ENCODE measurements at places on chromosomes 6 and 20. TPM values are rescaled to one million over a fixed set of nuclear protein-coding genes. Genes with fewer than 3 reads are reported as not detected.
A peak's percentile ranks its signal among the peaks of the same experiment; 100 is the strongest.

- peak; percentile 68 for DNase-seq
These were observed 23.1 kb upstream of the UBE2J1 start for GRCh38 chr6:89375427-89376267.

BHLHE23 gene
- not detected for polyA plus RNA-seq

GRCh38 chr6:17038316-17038715, 63.5 kb upstream of the STMND1 start:
- no peak for DNase-seq

DNA sequence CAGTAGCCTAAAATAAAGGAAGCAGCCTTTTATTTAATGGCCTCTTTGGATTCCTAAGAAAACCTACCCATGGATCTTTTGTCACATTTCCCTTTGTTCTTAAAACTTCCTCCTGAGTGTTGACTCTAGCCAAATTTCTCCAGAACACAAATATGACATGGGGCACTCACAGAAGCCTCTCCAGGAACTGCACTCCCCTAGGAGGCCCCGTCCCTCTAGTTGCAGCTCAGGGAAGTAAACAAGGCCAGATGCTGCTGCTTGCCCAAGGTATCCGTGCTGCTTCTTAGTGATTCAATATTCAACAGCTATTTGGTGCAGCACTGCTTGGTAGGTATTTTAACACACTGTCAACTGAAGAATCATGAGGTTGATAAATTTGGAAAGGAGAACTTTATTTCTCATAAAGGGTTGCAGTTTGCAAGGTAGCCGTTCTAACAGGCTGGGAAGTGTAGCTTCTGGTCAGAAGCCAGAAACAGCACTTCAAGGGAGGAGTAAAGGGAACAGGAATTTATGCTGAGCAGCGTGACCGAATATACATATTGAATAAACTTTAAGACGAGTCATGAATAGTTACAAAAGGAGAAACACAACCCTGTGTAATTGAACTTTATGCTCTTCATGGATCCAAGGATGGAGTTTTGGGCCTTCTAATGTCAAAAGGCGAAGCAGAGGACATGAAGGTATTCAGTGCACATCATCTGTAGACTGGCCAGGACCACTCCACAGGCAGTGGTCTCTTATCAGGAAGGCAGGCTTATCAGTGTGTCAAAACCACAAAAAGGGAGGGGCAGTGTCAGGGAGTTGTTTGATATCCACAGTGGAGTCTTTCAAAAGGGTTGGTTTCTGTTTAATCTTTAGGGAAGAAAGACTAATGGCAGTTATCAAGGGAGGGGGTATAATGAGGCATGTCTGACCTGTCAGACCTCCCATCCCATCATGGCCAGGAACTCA, 63.3 kb downstream of the CD24 start:
- no peak for DNase-seq

SAMD5 gene
- polyA plus RNA-seq = 28.6 TPM

- no peak for DNase-seq
These were observed 9.8 kb downstream of the ZNF335 start for GRCh38 chr20:45962031-45962755.

DNA sequence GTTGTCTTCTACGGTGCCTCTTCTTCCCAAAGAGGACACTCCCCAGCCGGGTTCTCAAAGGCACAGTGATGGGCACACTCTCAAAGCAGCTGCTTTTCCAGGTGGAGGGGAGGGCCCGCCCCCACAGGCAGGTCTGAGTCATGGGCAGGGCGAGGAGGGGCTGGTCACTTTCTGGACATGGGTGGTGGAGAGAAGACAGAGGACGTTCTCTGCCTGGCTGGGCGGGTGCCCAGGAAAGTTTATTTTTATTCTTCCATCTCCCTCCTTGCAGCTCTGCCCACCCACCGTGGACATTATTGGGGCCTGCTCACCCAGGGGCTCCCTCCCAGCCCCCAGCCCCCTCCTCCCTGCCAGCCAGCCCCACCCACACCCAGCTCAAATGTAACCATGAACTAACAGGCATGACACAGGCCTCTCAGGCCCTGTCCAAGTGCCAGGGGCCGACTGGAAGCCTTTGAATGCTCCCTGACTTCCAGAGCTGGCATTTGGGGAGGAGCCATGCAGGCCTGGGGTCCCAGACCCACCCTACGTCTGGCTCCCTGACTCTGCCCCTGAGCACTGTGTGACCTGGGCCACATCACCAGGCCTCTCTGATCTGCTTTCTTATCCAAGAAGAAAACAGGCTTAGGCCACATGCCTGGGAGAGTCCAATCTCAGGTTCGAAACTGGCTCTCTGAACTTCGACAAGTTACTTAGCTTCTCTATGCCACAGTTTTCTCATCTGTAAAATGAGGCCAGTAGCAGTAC, 8.0 kb downstream of the TGM2 start:
- DNase-seq = no peak

DNA sequence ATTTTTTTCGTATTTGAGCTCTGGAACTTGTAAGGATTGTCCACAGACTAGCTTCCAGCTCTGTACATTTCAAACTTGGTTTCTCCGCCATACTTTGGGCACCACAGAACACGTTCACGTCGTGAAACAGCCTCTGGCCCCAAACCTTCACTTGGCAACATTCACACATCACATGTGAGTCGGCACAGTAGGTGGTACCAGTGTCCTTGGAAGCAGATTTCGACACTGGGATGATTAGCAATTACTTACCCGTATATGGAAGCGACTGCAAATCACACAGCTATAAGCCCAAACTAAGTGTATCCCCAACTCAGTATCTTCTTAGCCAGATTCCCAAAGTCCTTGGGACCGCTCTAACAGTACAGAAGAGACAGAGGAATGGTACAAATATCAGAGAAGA, 60.2 kb downstream of the MAFB start:
- DNase-seq = no peak

DNA sequence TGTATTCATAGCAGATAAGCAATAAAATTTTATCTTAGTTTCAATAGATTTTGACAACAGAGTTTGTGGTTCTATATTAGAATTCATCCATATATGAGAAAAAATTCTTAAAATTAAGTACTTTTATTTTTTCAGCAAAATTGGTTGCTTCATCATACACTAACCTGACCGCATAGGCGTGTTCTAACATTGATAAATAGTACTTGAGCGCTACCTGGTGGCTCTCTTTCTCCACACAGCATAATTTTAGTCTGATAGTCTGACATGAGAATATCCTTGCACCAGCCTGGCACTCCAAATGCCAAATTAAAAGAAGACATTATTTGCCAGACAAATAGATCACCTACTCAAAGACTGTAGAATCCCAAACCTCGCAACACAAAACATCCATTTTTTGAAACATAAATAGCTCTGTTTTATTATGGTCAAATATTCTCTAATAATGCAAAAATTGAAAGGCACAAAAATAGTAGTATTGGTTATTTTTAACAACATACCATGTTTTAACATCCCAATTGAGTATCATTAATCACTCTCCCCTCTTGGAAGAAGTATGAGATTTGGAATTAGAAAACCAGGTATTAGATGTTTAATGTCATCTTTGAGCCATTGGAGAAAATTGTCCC, 33.0 kb upstream of the FILIP1 start:
- DNase-seq = peak; percentile 78

VNN1 gene
- 0.44 TPM for polyA plus RNA-seq

TJAP1 gene
- 46.9 TPM for polyA plus RNA-seq

DNA sequence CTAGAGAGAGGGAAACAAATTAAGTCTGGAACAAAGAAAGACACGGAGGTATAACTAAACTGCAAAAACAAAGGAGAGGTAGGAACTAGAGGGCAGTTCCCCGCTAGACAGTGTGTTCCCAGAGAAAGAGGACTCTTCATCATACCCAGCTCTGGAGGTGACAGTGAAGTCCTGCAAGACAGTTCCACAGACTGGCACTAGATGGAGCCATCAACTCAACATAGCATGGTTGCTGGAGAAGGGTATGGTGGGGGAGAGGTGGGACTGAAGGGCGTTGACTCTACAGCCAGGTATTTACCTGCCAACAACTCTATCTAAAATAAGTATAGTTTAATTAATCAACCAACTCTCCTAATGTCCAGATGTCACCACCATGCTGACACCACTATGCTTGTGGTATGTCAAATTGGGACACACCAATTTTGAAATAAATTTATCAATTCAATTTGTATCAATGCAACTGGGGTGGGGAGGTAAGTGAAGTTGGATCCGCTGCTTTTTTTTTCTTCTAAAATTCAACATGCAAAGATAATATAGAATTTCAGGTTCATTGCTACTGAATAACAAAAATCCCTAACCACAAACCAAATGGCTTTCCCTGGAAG, 9.7 kb downstream of the BACH2 start:
- no peak for DNase-seq

CSNK2A1 gene
- 131 TPM for polyA plus RNA-seq

HAO1 gene
- not detected for polyA plus RNA-seq

GRCh38 chr6:17725083-17725482, 18.4 kb upstream of the NUP153 start:
- no peak for DNase-seq

Data from left lung (tissue), 14 donors.